ENCODE measurements at places on chromosomes 7 and 10.
A peak's percentile ranks its signal among the peaks of the same experiment; 100 is the strongest.

DNA sequence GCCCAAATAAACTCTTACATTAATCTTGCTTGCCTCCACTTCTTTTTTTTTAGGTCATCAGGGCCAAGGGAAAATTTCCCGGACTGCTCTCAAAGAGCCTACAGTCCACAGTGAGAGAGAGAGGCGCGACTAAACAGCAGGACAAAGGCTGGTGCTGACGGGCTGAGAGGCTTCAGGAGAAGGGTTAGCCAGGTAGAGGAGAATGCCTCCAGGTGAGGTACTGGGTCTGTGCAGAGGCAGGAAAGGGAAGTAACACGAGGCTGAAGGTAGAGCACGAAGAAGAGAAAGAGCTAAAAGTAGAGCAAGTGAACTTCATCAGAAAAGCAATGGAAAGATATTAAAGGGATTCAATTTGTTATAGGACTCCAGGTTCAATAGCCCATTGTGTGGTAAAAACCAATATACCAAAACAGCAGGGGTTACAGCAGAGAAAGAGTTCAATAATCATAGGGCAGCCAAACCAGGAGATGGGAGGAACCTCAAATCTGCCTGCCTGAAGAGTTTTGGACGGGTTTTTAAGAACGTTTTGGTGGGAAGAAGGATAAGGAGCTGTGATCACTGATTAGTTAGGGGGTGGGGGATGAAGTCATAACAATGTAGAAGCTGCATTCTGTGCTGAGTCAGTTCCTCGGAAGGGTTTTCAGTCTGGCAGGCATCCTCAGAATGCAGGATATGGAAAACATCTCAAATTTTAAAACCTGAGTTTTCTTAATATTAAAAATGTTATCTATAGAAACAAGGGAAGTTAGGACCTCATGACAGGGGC, 171.5 kb downstream of the AKR1D1 start:
- peak; percentile 28 for DNase-seq

GRCh38 chr10:109993551-109994330, 14.0 kb upstream of the ADD3 start:
- no peak for DNase-seq

GRCh38 chr10:77318739-77319138, 318.9 kb downstream of the KCNMA1 start:
- DNase-seq = no peak

DNA sequence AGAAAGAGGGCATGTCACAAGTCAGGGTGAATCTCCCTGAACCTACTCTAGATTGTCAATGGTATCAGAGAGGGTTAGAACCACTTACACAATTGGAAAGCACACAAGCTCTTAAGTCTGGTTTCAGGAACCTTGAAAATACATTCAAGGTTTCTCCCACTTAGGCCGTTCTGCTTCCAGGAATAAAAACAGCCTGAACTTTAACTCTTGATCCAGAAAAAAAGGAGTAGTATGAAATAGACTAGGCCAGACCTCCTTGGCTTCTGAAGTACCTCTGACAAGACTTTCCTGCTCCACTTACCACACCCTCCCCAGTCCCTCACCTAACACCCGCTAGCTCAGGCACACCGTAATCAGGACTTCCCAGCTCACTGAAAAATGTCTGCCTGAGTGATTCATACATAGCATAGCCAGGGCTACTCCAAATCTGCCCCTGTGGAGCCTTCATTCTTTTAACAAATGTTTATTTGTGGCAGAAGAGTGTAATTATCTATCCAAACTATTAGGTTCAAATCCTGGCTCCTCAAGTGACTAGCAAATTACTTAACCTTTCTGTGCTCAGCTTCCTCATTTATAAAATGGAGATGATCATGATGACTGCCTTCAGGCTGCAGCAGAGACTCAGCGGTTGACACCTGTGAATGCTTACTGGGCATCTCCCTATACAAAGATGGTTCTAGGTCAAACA, 30.3 kb upstream of the IL6 start:
- DNase-seq = no peak

DNA sequence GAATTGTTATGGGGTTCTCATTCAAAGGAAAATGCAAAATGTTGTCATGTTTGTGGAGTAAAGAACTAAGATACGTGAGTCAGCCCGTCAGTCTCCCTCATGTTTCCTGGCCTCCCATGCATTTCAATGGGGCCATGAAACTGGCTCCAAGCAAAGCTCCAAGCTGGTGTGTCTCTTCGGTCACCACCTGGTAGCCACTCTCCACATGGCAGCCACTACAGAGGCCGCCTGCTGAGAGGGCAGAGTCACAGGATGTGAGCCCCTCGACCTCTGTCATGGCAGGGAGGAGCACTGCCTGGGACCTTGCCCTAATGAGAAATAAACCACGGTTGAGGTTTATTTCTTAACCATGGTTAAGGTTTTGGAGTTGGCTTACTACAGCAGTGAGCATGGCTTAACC, 62.6 kb downstream of the AOC1 start:
- DNase-seq = no peak

- DNase-seq = no peak
Measured at GRCh38 chr10:111804781-111805180, 378.8 kb downstream of the GPAM start.

DNA sequence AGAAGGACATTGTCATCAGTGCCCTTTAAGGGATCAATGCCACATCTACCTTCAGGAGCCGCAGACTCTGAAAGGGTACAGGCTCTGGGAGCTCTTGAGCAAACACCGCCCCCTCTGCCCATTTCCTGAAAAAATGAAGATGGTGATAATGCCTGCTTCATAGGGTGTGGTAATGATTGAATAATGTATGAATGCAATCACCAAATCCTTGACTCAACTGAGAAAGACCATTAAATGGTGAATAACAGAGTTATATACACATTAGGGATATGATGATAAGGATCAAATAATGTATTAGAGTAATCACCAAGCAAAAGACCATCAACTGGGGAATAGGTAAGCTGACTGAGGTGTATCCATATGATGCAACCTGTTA, 1.5 kb downstream of the FAM170B start:
- DNase-seq = no peak

DNA sequence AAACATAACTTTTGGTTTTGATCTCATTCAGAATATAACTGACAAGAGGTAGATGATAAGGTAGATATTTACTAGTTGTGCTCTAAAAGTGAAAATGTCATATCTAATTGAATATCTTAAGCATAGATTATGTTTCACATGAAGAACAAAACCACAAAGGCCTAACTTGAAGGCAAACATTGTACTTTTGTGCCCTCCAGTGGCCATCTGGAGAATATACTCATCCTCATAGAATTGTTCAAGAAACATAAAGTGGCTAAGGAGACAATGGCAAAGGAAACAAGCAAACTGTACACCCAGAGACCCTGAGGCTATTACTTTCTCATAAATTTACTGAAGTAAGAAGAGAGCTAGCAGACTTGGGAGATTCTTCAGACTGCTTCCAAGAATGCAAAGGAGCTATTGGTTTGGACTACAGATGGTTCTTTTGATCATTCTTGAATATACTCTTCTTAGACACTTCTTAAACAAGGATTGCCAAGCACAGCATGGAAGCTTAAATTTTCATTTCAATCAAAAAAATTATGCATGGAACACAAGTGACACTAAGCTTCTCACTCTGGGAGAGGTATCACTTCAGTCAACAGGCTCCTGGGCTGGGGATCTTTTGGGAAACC, 98.2 kb upstream of the DKK1 start:
- DNase-seq = peak; percentile 70

- no peak for DNase-seq
Measured at GRCh38 chr7:106783286-106783685, 81.8 kb upstream of the PIK3CG start.

DNA sequence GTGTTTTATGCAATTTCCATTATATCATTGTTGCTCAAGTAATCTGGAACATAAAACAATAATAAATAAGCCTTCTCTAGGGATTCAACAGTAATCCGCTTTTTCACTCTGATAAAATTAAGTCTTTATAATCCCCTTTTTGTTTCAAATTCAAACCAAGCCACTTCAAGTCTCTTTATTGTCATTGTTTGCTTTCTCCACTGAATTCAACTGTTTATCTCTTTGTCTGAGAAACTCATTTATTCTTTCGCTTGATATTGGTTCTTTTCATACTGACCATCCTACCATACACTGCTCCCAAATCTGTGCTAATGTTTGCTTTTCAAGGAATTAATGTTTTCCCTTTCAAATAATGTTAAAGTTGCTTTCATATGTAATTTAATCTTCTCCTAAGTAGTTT, 550.4 kb upstream of the PCDH15 start:
- no peak for DNase-seq

DNA sequence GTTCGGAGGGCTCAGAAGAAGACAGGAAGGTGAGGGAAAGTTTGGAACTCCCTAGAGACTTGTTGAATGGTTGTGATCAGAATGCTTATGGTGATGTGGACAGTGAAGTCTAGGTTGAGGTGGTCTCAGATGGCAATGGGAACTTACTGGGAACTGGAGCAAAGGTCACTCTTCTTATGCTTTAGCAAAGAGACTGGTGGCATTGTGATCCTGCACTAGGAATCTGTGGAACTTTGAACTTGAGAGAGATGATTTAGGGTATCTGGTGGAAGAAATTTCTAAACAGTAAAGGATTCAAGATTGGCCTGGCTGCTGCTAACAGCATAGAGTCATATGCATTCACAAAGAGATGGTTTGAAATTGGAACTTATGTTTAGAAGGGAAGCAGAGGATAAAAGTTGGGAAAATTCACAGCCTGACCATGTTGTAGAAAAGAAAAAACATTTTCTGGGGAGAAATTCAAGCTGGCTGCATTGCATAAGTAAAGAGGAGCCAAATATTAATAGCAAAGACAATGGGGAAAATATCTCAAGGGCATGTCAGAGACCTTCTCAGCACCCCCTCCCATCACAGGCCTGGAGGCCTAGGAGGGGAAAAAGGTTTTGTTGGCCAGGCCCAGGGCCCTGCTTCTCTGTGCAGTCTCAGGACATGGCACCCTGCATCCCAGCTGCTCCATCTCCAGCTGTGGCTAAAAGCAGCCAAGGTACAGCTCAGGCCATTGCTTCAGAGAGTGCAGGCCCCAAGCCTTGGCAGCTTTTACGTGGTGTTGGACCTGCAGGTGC, 26.0 kb upstream of the ARHGAP12 start:
- DNase-seq = no peak

Data from astrocyte of the cerebellum (primary cell).